ENCODE measurements at places on chromosomes 12 and 14. TPM values are rescaled to one million over a fixed set of nuclear protein-coding genes. Genes with fewer than 3 reads are reported as not detected.

ACOT6 gene
- not detected for total RNA-seq

RPL10L gene
- total RNA-seq: not detected

TIGAR gene
- total RNA-seq: 4.8 TPM

NUP37 gene
- total RNA-seq: 65.7 TPM

ITGB7 gene
- 159 TPM for total RNA-seq

RNASE1 gene
- total RNA-seq: not detected

TAC3 gene
- not detected for total RNA-seq

PKP2 gene
- not detected for total RNA-seq

GLI1 gene
- total RNA-seq: 1.9 TPM

CNTN1 gene
- total RNA-seq: not detected

DNA sequence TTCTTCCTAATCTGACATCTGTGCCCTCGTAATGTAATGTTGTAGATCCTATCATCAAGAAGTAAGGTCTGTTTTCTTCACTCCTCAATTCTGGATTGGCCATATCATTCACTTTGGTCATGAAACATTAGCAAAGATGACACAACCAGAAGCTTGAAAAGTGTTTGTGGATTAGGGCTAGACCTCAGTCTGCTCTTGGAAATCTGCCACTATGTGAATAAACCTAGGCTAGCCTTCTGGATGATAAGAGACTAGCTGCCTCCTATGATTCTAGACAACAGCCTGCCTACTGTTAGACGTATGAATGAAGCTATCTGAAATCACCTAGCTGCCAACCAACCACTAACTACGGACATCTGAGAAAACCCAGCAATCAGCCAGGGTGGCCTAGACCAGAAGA lies 38.7 kb upstream of the LYZ start:
- H3K4me3 ChIP-seq: no peak overlapping the region
- H3K4me1 ChIP-seq: no peaks in the 10 kb centered on the region
- H3K36me3 ChIP-seq: no peaks in the 10 kb centered on the region
- H3K27ac ChIP-seq: no peak overlapping the region
- H3K27me3 ChIP-seq: no peaks in the 10 kb centered on the region
- DNase-seq: no peak

DNA sequence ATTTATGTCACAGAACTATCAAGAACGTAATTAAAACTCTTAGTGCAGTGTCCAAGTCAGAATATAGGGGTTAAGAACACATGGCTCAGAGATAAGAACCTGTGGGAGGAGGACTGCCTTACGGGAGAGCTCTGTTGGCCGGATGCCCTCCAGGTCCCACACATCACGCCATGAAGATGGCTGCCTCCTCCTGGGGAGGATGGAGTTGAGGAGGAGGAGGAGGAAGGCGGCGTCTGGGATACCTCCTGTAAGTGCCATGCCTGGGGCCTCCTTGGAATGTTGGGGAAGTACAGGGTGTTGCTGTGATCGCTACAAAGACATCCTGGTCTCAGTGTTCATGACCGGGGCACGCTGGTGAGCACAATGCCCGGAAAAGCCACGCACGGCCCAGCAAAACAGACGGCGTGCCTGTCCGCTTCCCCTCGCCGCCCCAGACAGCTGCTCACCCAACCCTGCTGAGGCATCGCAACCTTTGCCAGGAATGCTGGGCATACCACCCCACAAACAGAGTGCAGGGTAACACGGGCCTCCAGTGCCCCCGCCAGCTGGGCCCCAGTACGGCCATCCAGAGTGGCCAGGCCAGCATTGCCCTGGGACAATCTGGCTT lies 28.7 kb upstream of the CD9 start:
- no peaks in the 10 kb centered on the region for H3K27me3 ChIP-seq
- no peaks in the 10 kb centered on the region for H3K4me1 ChIP-seq
- no peak for DNase-seq

DNA sequence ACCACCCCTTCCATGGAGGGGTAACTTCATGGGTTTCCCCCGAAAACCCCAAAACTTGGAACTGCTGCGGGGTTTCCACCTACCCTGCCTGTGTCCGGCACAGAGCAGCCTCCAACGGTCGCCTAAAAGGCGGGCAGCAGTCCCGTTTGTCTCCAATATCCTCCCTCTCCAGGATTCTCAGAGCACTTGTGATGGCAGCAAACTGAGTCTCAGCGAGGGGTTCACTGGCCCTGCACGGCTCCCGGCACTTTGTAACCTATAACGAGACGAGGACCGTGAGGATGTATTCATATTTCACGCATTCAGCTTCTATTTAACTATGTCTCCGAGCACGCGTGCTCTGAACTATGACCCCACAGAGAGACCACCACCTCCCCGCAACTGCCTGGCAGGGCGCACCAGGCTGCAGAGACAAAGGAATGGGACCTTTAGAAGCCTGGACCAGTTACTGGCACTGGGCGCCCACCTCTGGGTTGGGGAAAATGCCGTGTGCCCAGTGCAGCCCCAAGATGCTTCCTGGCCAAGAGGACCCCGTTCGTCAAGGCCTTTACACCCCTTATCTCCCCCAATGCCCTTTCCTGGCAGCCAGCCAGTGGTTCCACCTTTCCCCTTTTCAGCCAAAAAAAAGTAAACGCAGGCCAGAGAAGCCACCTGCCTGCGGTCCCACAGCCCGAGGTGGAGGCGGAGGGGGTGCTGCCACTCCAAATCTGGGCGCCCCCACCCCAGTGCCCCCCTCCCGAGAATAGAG lies 173.1 kb upstream of the RTL1 start:
- H3K27me3 ChIP-seq: no peaks in the 10 kb centered on the region
- H3K27ac ChIP-seq: no peak overlapping the region
- DNase-seq: no peak
- peaks cover 22% of the 10 kb centered on the region for H3K4me1 ChIP-seq

DNA sequence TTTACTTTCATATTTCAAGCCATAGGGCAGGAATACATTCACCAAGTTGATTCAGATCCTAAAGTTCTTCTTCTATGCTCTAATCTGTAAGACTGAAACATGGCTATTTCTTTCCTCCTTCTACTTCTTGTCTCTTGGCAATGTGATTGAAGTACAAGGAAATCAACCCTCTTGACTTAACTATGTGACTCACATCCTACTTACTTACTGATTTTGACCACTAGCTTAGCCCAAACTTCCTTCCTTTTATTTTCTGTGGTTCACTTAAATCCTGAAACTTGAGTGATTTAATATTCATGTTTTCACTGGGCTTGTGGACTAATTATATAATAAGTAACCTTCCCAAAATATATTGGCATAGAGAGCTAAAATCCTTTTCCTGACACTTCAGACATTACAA lies 111.2 kb upstream of the NOVA1 start:
- no peak for DNase-seq
- no peak overlapping the region for H3K27ac ChIP-seq
- no peaks in the 10 kb centered on the region for H3K27me3 ChIP-seq
- no peak overlapping the region for H3K4me3 ChIP-seq
- no peaks in the 10 kb centered on the region for H3K4me1 ChIP-seq

GRCh38 chr12:118375348-118375747 lies 1.0 kb upstream of the SUDS3 start:
- no peak for DNase-seq
- peaks cover 10% of the 10 kb centered on the region for H3K36me3 ChIP-seq
- peak overlapping the region; percentile 86 for H3K4me3 ChIP-seq
- H3K4me1 ChIP-seq: peaks cover 43% of the 10 kb centered on the region
- peak overlapping the region; percentile 65 for H3K27ac ChIP-seq

- no peaks in the 10 kb centered on the region for H3K36me3 ChIP-seq
- no peak overlapping the region for H3K4me3 ChIP-seq
- no peak for DNase-seq
- no peaks in the 10 kb centered on the region for H3K27me3 ChIP-seq
- no peak overlapping the region for H3K27ac ChIP-seq
- no peaks in the 10 kb centered on the region for H3K4me1 ChIP-seq
These were observed 62.2 kb downstream of the RFX4 start for GRCh38 chr12:106645074-106645421.

GRCh38 chr12:1517007-1517406 lies 77.4 kb downstream of the FBXL14 start:
- H3K27me3 ChIP-seq: no peaks in the 10 kb centered on the region
- H3K4me1 ChIP-seq: no peaks in the 10 kb centered on the region
- no peak overlapping the region for H3K27ac ChIP-seq
- H3K4me3 ChIP-seq: no peak overlapping the region
- peak; percentile 62 for DNase-seq
- no peaks in the 10 kb centered on the region for H3K36me3 ChIP-seq

GRCh38 chr12:22709292-22709691 lies 84.3 kb downstream of the ETNK1 start:
- H3K27me3 ChIP-seq: no peaks in the 10 kb centered on the region
- no peaks in the 10 kb centered on the region for H3K36me3 ChIP-seq
- peak; percentile 74 for DNase-seq
- H3K27ac ChIP-seq: no peak overlapping the region
- no peak overlapping the region for H3K4me3 ChIP-seq
- peaks cover 6% of the 10 kb centered on the region for H3K4me1 ChIP-seq

- no peaks in the 10 kb centered on the region for H3K4me1 ChIP-seq
- H3K27me3 ChIP-seq: no peaks in the 10 kb centered on the region
- H3K36me3 ChIP-seq: no peaks in the 10 kb centered on the region
- no peak within 1 kb of the TSS for H3K4me3 ChIP-seq
These were observed at the start of gene CMA1 for GRCh38 chr14:24508155-24508840. TSS of gene CMA1 (minus strand) at chr14:24508265. CDS start at chr14:24508235, 30 bp downstream.

DNA sequence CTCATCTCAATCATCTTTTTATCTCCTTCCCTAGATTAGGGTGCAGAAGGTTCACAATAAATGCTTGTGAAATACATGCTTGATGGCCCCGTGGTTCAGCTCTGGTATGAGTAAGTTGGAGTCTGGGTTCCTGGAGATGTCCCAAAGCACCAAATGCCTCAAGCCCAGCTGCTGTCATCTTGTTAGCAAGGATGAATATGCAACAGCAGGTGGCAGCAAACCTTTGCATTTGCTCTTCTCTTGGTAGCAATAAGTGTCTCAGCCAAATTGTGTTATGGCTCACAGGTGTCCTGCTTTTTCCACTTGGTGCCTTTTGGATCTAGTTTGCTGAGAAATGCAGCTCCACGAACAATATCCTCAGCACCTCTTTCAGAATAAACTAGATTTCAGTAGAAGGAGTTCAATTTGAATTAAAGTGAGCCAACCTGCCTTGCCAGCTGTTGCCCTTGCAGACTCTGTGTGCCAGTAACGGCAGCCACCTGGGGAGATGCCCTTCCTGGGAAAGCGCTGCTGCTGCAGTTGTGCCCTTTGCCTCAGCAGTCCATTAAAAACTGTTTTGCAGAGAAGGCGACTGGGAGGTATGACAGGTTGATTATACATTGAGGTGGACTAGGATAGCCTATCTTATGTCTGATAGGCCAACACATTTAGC lies 417.3 kb downstream of the SNAPC1 start:
- H3K4me3 ChIP-seq: no peak overlapping the region
- DNase-seq: peak; percentile 93
- no peaks in the 10 kb centered on the region for H3K36me3 ChIP-seq

- H3K27ac ChIP-seq: no peak overlapping the region
- H3K4me3 ChIP-seq: no peak overlapping the region
- peaks cover 14% of the 10 kb centered on the region for H3K4me1 ChIP-seq
- no peak for DNase-seq
- peaks cover 17% of the 10 kb centered on the region for H3K36me3 ChIP-seq
- H3K27me3 ChIP-seq: no peaks in the 10 kb centered on the region
These were observed 15.3 kb upstream of the SPSB2 start for GRCh38 chr12:6888360-6888759.

DNA sequence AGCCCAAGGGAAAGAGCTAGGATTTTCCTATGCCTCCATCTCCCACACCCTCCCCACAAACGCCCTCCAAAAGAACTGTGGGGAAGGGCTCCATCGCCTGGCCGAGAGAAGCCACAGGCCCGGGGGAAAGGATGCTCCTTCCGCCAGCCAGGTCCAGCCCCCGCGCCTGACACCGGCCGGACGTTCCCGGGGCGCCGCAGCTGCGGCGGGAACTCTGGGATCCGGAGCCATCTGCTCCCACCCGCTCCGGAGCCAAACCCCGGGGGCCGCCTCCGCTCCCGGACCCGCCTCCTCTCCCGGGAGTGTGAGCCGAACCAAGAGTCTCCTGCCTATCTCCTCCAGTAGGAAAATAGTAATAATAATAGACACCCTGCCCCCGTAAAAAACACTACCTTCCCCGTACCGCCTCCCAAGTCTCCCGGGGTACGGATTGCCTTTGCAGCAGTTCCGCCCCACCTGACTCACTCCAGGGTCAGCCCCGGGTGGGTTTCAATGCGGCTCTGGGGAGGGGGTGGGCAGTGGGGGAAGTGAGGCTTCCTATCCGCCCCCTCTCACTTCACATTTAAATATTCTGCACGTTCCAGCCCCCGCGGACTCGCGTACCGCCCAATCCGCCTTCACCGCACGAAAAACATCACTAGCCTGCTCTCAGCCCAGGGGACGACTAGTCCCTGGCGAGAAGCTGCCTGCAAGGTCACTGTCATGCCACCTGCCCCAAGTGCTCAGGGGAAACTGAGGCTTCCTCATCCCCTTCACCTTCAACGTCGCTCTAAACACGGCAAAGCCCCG lies 2.4 kb downstream of the AGAP2 start:
- H3K4me1 ChIP-seq: peaks cover 15% of the 10 kb centered on the region
- no peaks in the 10 kb centered on the region for H3K36me3 ChIP-seq
- DNase-seq: no peak
- no peaks in the 10 kb centered on the region for H3K27me3 ChIP-seq
- H3K27ac ChIP-seq: no peak overlapping the region

DNA sequence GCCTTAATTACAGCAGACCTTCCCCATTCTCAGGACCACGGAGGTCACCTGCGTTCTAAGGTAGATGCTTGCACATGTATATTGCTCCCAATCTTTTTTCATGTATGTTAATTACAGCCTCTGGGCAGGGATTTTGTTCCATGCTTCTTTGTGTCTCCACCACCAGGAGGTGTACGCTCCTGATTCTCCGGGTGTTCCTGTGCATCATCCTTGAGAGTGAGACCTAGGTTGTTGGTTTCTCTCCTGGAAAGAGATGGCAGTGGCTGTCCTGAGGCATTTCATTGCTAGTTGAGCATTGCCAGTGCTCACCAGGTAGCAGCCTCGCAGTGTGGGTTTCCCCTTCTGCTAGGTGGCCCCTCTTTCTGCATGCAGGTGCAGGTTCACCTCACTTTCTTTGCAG lies 52.8 kb downstream of the KCNK13 start:
- H3K27me3 ChIP-seq: peaks cover 4% of the 10 kb centered on the region
- H3K27ac ChIP-seq: no peak overlapping the region

DNA sequence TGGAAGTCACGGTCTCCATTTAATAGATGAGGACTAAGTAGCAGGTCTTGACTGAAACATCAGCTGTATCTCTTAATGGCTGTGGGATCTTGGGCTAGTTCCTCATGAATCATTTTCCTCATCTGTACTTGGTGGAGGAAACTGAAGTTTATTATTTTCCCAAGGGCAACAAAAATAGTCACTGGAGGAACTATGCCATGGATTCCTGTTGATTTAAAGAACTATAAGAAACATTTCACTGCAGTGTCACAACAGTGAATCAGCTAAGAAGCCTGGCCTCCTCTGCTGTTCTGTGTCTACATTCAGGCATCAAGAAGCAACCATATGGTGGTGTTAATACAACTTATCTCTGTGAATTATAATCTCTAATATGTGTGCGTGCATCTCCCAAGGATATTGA lies 200.5 kb downstream of the STXBP6 start:
- H3K4me3 ChIP-seq: no peak overlapping the region
- no peak overlapping the region for H3K27ac ChIP-seq
- no peaks in the 10 kb centered on the region for H3K36me3 ChIP-seq
- no peak for DNase-seq
- H3K4me1 ChIP-seq: no peaks in the 10 kb centered on the region

- no peak overlapping the region for H3K27ac ChIP-seq
- no peaks in the 10 kb centered on the region for H3K36me3 ChIP-seq
- DNase-seq: no peak
- no peak overlapping the region for H3K4me3 ChIP-seq
- no peaks in the 10 kb centered on the region for H3K4me1 ChIP-seq
These were observed 5.4 kb upstream of the ANO4 start for GRCh38 chr12:100789146-100789545.

GRCh38 chr12:41942354-41942753 lies 202.3 kb downstream of the GXYLT1 start:
- DNase-seq: no peak
- H3K27ac ChIP-seq: no peak overlapping the region
- H3K27me3 ChIP-seq: no peaks in the 10 kb centered on the region
- no peaks in the 10 kb centered on the region for H3K4me1 ChIP-seq

All from Karpas-422 (cell line).